ENCODE measurements at places on chromosomes 2 and 18.
A peak's percentile ranks its signal among the peaks of the same experiment; 100 is the strongest.

GRCh38 chr2:41782306-41783158 lies 265.3 kb upstream of the PKDCC start:
- peak; percentile 2 for DNase-seq

- no peak for DNase-seq
Observed at GRCh38 chr2:239256350-239256743, 144.5 kb downstream of the HDAC4 start.

GRCh38 chr18:29586210-29586609 lies 1409.3 kb upstream of the CDH2 start:
- DNase-seq: no peak

DNA sequence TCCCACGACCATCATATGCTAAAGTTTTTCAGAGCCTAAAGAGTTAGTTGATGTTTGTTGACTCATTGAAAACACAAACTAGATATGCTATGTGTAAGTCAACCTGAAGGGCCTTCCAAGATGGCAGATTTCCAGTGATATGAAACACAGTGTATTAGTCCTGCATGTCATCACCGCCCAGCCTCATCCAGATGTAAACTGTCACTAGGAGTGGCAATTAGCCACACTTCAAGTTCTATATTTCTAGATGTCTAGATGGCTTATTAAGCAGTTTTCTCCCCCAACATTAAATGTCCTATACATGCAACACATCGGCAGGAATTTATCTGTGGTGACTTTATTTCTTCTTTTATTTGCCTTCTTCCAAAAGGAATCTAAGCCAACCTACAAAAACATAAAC lies 444.1 kb upstream of the SMIM21 start:
- DNase-seq: no peak

DNA sequence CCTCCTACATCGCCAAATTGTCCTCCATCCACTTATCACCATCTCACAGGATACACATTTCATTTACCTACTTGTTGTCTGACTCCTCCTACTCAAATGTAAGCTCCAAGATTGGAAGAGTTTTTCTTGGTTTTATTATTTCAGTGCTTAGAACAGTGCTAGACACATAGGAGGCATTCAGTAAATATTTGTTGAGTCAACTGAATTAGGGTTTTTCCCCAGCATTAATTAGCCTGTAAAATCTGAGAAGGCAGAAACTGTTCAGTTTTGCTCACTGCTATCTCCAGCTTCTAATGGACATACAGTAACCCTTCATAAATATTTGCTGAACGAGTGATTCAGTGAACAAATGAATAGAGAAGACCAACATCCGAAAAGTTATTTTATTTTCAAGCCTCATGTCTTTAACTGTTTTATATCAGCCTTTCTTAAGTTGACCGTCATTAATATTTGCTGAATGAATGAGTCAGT lies 800 bp downstream of the TTC21B start:
- DNase-seq: no peak

- DNase-seq: no peak
Observed at GRCh38 chr2:196510246-196510645, 129.3 kb upstream of the CCDC150 start.

DNA sequence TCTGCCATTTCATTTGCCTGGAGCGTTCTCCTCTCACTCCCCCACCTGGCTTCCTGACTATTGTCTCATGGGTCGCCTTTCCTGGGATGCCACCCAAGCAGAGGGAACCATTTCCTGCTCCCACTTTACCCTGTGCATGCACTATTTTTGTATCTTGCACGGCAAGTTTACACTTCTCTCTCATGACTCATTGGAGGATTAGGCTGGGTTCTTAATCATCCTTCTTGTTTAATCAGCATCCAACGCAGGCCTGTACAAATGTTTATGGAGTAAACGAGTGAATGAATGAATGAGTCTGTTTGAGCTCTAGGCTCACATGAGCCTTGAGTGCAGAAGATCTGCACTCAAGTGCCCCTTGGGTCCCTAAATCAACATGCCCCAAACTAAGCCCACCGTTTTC lies 3.8 kb upstream of the ARHGAP25 start:
- no peak for DNase-seq

GRCh38 chr2:115083225-115083624 lies 640.8 kb downstream of the DPP10 start:
- DNase-seq: no peak

GRCh38 chr2:108923019-108923700 lies 65.9 kb downstream of the EDAR start:
- DNase-seq: no peak

GRCh38 chr2:219445220-219445640 lies 10.6 kb downstream of the SPEG start:
- no peak for DNase-seq

GRCh38 chr2:205017912-205018311 lies 472.6 kb downstream of the PARD3B start:
- no peak for DNase-seq

DNA sequence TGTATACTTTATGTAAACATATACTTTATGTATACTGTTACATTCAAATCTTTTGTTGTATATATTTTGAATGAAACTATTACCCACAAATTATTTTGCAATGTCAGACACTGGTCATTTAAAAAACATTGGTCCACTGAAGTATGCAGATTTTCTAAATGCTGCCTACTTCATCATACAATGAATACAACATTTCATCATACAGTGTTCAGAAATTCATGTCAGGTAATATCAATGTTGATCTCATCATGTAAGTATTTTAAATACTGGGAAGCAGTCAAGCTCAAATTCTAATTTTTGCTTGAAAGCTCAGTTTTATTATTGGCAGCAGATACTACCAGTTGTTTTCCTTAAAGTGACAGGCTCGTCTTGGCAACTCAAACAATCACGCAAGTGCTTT lies 2.9 kb upstream of the STAT4 start:
- no peak for DNase-seq

DNA sequence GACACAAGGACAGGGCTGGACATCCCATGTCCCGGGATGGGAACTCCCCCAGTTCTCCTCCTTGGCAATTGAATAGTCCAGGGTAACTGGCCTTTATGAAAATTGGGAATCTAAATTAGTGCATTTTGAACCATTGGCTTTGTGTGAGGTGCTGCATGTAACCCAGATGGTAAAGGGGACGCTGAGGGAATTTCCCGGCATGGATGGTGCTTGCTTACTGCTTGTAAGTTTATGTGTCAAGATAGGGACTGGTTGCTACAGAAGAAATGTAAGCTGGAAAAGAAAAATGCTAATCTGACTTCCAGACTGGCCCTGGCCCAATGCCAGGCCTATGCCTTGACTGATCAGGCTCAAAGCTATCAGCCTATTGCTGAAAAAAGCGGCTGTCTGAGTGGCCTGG lies 1096.7 kb upstream of the DDX18 start:
- no peak for DNase-seq

GRCh38 chr18:23127090-23127489 lies 8.2 kb upstream of the CABLES1 start:
- no peak for DNase-seq

DNA sequence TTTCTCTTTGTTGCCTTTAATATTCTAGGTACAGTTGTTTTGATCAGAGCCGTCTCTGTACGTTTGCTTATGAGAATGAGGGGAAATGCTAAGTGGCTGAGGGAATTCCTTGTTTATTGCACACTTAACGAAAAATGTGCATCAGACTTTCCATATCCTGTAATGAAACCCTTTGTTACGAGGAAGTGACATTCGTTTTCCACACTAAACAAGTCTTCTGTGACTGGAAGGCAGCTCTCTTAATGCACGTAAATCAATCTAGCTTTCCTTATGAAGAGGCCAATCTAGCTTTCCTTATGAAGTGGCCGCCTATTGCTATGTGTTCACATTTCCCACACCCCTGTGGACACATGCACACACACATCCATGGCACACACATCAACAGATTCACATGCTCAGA lies 186.2 kb downstream of the SNTG2 start:
- no peak for DNase-seq

GRCh38 chr2:10190737-10191532 lies 68.4 kb downstream of the RRM2 start:
- DNase-seq: no peak

- DNase-seq: no peak
Observed at GRCh38 chr18:62827397-62827796, 112.1 kb downstream of the PHLPP1 start.

DNA sequence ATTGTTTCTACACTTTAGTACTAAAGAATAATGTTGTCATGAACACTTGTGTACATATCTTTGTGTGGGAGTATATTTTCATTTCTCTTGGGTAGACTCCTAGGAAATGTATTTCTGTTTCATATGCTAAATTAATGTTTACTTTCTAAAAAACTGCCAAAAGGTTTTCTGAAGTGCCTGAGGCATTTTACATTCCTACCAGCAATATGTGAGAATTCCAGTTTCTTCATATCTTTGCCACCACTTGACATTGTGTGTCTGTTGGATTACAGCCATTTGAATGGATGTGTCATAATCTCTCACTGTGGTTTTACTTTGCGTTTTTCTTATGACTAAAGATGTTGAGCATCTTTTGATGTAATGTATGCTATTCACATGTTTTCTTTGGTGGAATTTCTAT lies 428.2 kb upstream of the KCNH7 start:
- DNase-seq: peak; percentile 64

DNA sequence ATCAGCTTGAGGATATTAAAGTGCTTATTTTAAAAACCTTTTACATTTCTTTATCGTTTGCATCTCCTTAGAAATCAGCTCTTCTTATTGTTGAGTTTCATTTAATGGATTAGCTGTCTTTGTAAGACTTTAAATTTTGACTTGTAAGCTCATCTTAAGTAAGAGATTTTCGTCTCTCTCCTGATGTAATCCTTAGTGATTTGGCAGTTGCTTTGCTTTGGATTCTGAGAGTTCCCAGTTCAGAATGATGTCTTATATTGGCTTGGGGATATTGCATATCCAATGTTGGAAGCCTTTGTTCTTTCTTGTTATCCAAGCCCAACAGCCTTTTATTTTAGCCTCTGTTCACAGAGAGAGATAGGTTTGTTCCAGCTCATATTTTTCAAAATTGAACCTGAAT lies 212.1 kb downstream of the ARL6IP6 start:
- no peak for DNase-seq

GRCh38 chr2:127080938-127081755 lies 25.8 kb downstream of the BIN1 start:
- DNase-seq: no peak

DNA sequence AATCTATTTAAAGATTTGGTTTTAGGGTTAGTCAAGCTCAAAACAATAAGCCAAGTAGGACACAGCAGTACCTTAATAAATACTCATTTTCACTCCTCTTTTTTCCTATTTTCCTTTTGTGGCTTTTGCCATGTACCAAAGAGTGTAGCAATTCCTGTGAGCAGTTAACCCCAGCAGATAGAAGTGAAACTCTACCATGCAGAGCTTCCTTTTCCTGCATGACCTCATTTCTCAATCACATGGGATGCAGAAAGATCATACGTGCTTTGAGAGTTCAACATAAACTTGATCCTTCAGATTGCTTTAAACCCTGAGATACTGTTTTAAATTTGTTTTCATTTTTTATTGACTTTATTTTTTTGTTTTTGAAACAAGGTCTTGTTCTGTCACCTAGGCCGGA lies 99.1 kb upstream of the ARHGAP15 start:
- DNase-seq: no peak

- no peak for DNase-seq
Observed at GRCh38 chr2:163565192-163565591, 170.6 kb downstream of the FIGN start.

GRCh38 chr2:213121690-213122089 lies 29.7 kb downstream of the IKZF2 start:
- DNase-seq: no peak

DNA sequence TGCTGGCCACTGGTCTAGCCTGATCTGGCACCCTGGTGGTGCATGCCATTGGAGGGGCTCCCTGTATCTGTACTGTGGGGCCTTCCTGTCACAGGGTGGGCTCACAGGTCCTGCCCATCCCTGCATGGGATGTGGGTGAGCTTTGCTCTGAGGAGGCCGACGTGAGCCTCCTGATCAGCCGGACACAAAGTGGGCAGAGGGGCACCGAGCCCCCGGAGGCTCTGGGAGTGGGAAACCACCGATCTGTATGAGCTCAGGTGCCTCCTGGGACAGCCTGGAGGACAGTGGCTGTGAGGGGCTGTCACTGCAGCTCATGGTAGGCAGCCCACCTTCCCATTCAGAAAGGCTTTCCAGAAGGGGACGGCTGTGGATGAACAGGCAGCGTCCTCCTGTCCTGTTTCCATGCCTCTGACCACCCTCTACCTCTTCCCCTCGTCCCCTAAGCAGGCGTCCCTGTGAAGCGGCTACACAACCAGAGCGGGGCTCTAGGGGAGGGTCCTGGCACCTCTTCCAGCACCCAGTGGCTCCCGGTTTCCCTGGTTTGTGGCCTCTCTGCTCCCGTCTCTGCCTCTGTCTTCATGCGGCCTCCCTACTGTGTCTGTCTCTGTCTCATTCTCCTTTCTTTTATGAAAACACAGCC lies 112.5 kb upstream of the OTOS start:
- DNase-seq: no peak

- no peak for DNase-seq
Observed at GRCh38 chr2:27638709-27639108, 9.9 kb downstream of the GPN1 start.

DNA sequence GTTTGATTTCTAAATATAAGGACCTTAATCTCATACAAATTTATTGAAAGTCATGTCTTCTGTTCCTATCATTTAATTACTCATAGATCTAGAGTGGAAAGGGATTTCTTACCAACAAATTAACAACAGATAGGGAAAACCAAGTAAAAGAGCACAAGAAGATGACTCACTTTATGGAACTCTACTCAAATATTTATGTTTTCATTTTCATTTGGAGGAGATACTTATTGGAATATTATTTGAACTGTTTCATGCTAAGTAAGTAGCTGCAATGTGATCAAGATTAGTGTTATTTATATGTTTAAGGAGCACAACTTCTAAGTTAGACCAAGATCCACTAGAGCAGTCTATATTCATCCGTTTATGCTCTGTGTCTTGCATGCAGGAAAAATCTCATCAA lies 1.3 kb downstream of the NT5C1B start:
- no peak for DNase-seq

- no peak for DNase-seq
Observed at GRCh38 chr2:232545511-232546375, 4.6 kb downstream of the TIGD1 start.

DNA sequence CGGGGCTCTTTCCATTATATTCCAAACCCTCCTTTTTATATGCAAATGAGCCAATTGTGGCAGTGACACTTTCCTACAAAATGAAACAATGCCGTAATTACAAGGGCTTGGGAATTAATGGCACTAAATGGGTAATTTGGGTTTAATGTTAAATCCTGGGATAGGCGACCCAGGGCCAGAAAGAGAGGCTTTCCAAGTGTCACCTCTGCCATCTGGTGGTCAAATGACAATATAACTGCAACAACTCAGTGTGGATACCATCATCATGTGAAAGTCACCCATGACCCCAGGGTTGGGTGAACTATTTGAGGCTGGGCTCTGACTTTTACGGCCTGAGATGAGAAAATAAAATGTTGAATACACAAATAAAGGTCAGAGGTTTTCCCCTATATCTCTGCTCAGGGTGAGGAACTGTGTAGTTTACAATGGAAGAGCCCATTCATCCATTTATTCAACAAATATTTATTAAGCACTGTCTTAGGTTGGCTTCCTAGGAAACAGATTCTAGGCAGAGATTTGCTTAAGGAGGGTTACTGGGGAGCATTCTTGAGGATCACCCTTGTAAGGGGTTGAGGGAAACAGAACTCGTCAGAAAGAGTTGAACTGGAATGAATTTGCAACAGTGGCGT lies 13.6 kb upstream of the THADA start:
- peak; percentile 3 for DNase-seq

GRCh38 chr2:218218268-218219185 lies 1.5 kb downstream of the ARPC2 start:
- DNase-seq: no peak
